ENCODE measurements at places on chromosomes 7 and 10. TPM values are rescaled to one million over a fixed set of nuclear protein-coding genes. Genes with fewer than 3 reads are reported as not detected.

Gene OPN4
- polyA plus RNA-seq, result 1.4 TPM

Gene SP8
- not detected for polyA plus RNA-seq

Gene UCMA
- polyA plus RNA-seq, result 0.16 TPM

Gene SPDYE2
- polyA plus RNA-seq, result 4.2 TPM

Gene DDIT4
- polyA plus RNA-seq, result 52.6 TPM

DNA sequence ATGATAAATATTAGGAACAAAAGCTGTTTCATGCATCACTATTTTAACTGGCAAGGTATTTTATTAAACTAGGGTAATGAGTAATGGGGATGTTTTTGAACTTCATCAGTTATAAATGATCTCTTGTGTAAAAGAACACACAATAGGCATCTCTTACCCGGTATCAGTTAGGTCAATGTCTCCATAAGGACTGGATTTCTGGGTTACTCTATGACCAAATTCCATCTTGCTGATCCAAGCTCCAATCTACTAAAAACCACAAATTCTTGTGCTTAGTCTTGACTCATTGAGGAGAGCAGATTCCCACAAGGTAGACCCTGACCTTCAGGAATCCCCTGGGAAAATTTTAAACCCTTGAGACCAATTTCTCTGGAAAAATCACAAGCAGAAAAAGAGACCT lies 1167.7 kb downstream of the XPNPEP1 start:
- DNase-seq, result no peak

- DNase-seq, result no peak
Measured at GRCh38 chr10:100128951-100129350, 47.3 kb upstream of the CPN1 start.

DNA sequence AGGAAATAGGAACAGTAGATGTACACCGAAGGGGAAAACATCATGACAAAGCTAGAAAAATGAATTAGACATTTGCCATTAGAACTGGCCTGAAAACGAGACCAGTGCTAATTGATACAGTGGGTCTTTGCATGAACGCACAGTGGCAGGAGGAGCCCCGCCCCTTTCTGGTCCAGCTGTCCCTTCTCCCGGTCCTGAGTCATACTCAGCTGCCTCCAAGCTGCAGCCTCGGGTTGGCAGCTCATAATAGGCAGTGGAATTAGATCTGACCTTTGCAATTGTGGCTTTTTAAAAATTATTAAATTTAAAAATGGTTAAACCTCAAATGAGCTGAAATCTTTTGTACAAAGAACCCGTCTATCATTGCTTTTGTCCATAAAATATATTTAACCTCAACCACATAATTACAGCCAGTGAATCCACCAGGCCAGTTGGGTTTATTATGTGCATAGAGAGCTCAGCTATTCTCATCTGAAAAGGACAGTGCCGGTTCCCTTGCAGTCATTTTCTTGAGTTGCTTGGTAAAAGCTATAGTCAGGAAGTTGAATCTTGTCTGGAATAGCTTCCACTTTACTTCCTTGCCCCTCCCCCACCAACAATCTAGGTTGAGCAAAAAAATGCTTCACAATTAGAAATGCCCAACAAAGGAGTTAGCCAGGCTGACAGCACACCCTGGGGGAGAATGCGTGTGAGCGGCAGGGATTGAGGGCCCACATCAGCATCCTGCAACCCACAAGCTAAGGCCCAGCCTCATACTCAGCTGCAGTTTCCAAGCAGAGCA lies 147.1 kb downstream of the BUB3 start:
- peak; percentile 10 for DNase-seq

DNA sequence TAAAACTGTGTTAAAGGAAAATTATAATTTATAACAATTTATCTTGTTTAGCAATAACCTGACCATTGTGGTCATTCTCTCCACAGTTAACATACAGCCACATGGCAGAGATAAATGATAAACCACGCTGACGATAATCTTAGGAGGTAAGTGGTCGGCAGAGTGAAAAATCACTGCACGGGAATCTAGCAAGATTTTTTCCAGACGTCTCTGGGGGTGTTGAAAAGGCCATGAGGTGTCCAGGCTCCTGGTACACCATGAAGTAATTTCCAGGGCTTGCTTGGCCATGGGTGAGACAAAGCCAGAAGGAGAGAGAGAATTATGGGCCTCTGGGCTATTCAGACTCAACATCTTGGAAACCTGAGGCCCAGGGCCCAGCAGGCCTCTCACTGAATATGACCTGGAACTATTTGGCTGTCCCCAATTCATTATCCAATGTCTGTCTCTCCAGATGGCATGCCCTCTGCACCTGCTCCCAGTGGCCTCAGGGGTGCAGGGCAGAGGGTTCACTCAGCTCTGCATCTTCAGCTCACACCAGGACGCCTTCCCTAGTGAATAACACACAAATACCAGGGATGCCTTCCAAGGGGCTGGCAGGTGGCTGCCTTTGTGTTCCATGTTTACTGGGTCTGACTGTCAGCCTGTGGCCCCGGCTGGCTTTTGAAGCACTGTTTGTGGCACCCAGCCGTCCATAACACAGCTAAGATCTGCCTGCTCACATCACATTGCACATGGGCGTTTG lies 590.4 kb upstream of the PFKP start:
- DNase-seq, result no peak

- DNase-seq, result no peak
Measured at GRCh38 chr10:7971949-7972348, 82.5 kb upstream of the GATA3 start.

DNA sequence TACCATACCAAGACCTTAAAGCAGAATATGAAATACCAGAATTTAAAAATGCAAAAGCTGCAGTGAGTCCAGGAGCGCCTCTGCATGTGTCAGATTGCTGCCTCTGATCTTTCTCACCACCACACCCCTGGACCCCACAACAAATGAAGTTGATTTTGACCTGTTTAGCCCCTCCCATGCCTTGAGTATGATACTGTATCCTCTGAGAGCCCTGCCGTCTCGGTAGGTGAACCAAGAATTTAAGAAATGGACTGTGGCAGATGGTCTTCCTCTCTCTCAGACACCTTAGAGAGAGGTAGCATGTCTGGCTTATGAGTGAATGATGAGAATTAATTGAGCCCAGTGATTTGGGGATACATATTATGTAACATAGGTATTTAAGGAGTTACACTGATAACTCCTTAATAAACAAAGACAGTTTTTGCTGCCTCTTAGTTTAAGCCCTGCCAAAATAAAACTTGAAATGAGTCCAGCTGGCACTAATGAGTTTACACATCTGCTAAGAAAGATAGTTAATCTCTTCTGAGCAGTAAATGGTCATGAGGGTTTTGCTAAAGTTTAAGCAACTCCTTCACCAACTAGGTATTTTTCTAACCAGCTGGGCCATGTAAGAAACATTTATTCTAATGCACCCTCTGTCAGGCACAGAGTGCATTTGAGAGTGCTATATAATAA lies 4.5 kb upstream of the TFPI2 start:
- DNase-seq, result no peak

GRCh38 chr10:852386-852785 lies 79.1 kb downstream of the LARP4B start:
- DNase-seq, result no peak

- no peak for DNase-seq
Measured at GRCh38 chr10:100103581-100103980, 21.9 kb upstream of the CPN1 start.

- DNase-seq, result no peak
Measured at GRCh38 chr10:8088504-8088903, 34.0 kb downstream of the GATA3 start.

DNA sequence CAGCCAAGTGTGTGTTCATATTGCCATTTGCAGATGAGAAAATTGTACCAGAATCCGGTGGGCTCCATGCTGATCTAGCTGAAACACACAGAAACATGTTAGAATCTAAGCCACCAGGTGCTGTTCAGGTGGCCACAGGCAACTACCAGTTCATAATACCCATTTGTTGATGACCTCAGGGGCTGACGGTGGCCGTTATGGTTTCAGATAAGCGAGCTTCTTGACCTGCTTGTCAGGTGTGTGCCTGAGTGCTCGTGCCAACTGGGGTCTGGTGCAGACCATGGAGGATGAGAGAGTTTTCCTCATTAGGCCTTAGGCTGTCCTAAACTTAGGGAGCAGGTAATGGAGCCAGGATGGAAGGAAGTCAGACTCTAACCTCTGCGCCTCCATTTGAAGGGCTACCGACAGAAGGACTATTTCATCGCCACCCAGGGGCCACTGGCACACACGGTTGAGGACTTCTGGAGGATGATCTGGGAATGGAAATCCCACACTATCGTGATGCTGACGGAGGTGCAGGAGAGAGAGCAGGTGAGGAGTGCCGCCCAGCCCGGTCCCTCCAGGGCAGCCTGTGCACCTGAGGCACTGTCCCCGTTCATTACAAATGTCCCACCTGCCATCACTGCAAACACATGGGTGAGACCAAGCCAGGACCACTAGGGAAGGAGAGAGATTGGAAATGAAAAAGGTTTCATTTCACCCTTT lies 53.1 kb downstream of the MKI67 start:
- DNase-seq, result no peak

DNA sequence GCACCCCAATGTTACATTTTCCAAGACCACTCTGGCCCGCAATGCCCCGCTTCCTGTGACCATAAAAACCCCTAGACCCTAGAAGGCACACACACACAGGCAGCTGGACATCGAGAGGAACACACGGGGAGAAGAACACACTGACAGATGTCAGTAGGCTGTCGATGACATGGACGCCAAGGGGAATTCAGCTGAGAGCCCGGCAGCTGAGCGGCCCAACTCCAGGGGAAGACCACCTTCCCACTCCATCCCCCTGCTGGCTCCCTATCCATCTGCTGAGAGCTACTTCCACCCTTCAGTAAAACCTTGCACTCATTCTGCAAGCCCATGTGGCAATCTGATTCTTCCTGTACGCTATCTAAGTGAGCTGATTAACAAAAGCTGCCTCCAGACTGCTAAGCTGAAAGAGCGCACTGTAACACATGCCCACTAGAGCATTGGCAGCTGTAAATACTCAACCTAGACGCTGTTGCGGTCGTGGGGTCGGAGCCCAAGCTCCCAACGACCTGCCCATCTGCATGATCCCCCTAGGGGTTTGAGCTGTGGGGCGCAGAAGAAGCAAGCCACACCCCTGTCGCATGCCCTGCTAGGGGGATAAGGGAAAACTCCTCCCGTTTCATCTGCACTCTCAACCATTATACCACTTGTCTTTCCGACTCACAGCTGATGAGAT lies 843.6 kb upstream of the POT1 start:
- DNase-seq, result no peak

DNA sequence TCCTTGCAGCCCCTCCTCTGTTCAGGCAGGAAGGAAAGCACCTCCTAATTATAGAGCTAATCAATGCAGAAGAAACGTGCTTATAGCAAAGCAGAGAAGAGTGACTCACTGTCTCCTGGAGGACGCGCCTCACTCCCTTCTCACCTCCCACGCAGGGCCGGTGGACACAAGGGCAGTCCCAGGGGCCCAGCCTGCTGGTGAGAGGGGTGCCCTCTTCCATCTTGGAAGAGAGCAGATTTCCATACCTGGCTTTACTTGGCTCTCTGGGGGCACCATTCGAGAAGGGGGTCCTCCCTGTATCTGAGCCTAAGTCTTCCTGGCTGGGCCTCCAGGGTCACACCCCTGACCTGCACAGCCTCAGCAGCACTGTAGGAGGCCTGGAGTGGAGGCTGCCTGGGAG lies 55.8 kb downstream of the RASGEF1A start:
- no peak for DNase-seq

DNA sequence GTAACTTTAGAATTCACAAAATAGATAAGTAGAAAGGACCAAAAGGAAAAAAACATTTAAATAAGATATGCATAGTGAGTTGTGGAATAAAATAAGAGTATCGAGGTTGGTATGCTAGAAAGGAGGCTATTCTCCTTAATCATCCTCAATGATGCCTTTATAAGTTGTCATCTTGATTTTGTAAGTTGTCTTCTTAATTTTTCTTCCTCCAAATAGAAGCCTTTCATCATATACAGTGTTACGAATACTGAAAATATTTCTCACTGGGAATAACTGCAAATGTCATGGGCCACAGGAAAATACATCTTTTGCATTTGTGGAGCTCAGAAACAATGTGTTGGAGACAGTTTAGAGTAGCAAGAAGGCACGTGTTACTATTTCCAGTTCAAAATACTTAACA lies 31.5 kb upstream of the PRTFDC1 start:
- DNase-seq, result no peak

DNA sequence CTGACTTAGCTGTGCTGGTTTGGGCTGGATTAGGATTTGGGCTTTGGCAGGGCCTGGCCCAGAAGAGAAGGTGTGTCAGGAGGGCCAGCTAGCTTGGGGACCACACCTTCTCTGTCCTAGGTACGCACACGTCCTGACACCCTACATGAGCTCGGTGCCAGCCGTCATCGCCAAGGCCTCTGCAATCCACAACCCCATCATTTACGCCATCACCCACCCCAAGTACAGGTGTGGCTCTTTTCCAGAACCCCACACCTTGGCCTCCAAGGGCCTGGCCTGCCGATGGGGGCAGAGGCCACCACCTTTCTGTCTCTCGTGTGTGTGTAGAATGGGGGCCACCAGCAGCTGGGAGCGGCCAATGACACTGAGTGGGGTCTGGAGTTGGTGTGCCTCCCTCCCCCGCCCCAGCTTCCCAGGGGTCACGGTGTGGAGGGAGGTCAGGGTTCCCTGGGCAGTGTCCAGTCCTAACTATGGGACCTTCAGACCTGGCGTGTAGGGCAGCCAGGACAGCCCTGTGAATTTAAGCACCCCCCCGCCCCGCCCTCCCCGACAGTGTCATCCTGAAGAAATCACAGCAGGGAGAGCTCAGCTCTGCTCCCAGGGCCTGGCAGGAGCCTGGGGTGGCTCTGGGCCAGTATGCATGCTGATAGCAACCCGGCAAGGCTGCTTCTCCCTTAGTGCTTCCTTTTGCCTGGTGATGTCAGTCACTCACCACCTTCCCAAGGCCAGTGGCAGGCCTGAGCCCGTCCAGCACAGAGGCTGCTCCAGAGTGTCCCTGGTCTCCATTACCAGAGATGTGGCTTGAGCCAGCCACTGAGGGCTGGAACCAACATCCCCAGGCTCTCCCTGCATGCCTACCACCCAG lies 6.9 kb upstream of the LDB3 start:
- DNase-seq, result no peak

DNA sequence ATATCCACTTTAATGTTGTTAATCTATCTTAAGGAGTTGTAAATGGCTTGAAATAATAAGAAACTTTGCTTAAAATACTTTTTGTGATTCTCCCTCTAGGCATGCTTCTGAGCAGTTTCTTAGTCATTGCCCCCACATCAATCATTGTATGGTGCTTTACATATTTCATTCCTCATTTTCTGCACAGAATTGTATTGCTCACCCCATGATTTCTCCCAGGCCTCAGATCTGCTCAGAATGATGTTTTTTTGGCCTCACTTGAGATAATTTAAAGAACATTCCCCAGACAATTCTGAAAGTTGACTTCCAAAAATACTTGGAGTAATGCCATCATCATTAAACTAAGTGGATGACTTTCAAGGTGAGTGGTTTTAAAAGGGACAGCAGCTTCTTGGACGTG lies 82.1 kb upstream of the PRPS1L1 start:
- DNase-seq, result no peak

GRCh38 chr10:14564268-14564744 lies 210.4 kb downstream of the FAM107B start:
- DNase-seq, result no peak

GRCh38 chr10:117342641-117343040 lies 32.6 kb downstream of the PDZD8 start:
- DNase-seq, result peak; percentile 56

Data from muscle of back (tissue), 13 donors.